ENCODE measurements at places on chromosomes 4 and X. TPM values are rescaled to one million over a fixed set of nuclear protein-coding genes. Genes with fewer than 3 reads are reported as not detected.

The KCND1 gene
- 1.1 TPM for total RNA-seq

The C4orf51 gene
- total RNA-seq, result not detected

The TLR8 gene
- total RNA-seq, result 3.2 TPM

GRCh38 chr4:37990731-37991245, 30.6 kb downstream of the PTTG2 start:
- no peak for DNase-seq

DNA sequence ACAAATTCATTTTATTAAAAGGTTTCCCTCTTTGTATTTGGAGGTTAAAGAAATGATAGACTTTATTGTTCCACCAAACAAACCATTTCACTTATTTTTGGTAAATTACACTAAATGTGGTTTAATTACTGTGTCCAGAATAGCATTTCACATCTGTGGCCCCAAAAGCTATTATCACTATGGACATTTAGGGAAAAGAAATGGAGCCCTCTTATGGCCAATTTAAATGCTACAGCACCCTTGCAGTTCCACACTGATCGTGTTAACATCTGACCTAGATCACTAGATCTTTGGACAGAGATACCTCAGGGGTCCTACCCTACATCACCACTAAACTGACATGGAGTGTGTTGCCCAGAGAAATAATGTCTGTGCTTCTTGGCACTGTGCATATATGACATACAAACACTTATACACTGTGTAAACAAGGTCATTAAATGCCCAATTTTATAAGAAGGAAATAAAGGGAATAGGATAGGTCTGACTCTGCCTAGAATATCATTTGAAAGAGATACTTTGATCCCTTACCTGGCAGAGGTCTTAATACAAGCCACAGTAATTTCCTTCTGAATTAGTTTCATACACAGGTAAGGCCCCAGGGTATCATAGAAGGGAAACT, 163.9 kb downstream of the KDR start:
- no peak for DNase-seq

DNA sequence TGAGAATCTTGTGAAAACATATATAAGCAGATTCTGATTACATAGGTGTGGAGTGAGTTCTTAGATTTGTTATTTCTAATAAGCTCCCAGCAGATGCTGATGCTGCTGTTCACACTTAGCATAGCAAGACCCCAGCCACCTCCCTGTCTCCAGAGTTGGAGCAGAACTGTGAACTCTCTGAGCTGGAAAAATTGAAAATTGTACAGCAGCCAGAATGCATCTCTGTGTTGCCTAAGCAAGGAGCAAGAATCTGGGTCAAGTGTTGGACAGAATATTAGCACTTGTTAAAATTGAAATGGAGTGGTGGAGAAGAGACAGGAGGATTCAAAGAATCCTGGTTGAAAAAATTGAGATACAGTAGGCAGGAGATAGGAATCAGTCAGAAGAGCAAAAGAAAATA, 146.6 kb upstream of the FAM47C start:
- no peak for DNase-seq
